A549 (cell line): ENCODE measurements at places on chromosomes 12 and 14. TPM values are rescaled to one million over a fixed set of nuclear protein-coding genes. Genes with fewer than 3 reads are reported as not detected.

GRCh38 chr12:113835433-113835832, 130.7 kb downstream of the RBM19 start:
- no peak for DNase-seq

DNA sequence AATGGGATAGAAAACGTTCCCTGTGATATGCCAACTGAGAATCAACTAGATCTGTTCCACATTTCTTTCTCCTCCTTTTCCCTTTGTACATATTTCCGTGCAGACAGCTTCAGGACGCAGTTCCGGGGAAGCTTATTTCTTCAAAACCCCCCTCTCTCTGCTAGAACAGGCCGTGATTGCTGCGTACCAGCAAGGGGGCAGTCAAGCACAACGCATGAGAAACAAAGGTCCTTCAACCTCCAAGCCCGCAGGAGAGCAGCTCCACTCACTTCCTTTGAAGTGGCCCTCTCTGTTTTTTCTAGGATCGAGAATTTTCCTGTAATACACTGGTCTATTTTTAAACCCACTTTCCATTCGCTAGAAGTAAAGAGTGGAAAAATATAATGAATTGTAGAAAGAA, 80.8 kb downstream of the ZNF664 start:
- peak; percentile 44 for DNase-seq

RND1 gene
- 16.8 to 28.7 TPM (median 26.5 TPM) in 3 replicates for polyA plus RNA-seq

GRCh38 chr12:61213646-61214045, 1046.6 kb upstream of the USP15 start:
- no peak for DNase-seq

CLMN gene
- 2.9 to 4.3 TPM (median 3.3 TPM) in 3 replicates for polyA plus RNA-seq
